ENCODE measurements at places on chromosomes 3 and 15.

DNA sequence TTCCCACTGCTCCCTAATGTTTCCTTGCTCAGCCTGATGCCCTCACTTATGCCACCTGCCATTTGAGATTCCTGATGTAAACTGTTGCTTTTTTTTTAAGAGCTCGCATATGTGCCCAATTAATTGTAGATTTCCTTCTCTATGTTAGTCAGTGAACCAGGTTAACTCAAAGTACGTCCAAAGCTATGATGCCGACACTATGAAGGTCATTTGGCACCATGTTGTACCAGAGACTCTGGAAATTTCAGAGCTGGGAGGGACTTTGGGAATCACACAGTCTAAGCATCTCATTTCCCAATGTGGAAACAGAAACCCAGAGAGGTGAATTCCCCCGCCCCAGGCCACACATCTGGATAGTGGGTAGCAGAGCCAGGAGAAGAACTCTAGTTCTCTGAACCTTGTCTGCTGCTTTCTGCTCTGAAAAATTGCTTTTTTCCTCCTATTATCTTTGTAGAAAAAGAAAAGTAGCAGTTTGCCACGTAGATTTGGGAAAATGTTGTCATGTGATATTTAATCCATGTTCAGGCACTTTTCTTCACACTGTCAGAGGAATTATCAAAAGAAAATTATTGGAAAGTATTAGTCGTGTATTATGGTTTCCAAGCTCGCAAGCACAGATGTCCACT, 38.5 kb upstream of the TNFAIP8L3 start:
- peak; percentile 44 for DNase-seq

DNA sequence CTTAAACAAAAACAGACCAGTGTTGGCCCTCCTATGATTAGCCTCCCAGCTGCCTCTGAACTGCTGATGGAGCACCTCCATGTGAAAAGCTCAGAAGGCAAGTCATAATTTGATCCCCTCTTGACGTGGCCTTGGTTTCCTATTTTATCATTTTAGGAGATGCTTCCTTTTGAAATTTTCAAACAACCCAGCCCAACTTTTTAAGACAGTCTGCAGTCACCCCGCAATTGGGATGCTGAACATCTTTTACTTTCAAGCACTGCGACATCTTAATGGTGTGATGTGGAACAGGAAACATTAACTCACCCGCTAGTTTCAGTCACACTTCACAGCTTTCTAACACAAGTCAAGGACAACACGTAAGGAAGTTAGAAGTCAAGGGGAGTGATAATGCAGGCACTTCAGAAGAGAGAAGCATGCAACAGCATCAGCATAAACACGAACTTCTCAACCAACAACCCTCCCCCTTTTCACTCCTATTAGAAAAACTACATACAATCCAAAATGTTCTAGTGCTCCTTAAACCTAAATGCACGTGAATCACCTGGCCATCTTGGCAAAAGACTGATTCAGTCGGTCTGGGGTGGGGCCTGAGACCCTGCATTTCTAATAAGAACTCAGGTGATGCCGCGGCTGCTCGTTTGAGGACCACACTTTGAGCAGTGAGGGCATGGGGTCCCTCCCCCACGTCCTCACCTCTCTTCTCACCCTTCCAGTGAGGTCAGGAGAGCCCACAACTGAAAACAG, 161.5 kb downstream of the FOXP1 start:
- peak; percentile 16 for DNase-seq

DNA sequence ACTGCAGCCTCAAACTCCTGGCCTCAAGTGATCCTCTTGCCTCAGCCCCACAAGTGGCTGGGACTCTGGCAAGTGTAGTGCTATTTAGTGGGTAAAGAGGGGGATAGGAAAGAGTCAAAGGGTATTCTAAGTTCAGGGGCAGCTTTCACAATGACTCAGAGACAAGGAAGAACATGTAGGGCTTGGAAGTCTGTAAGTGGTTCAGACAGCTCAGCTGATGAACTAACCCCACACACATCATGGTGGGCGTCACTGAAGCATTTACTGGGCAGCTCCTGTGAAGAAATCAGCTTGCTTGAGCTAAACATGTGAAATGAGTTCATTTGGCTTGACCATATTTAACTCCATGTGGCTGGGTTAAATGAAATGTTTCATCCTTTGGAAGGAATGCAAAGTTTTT, 34.6 kb upstream of the THSD4 start:
- peak; percentile 23 for DNase-seq

- no peak for DNase-seq
Measured at GRCh38 chr3:99637368-99638111, 854 bp upstream of the COL8A1 start.

DNA sequence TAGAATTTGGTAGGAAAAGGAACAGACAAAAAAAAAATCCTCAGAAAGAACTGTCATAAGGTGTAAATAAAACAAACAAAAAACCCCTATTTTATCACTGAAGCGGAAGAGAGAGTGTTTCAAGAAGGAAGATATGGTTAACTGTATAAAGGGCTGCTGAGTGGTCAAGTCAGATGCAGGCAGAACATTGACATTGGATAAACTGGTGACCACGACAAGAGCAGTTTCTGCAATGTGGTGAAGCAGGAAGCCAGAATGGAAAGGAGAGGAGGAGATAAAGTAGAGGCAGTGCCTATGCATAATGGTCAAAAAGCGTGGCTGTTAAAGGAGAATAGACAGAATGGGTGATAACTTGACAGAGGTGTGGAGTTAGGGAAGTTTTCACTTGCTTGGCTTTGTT, 75.3 kb downstream of the CYP19A1 start:
- no peak for DNase-seq

DNA sequence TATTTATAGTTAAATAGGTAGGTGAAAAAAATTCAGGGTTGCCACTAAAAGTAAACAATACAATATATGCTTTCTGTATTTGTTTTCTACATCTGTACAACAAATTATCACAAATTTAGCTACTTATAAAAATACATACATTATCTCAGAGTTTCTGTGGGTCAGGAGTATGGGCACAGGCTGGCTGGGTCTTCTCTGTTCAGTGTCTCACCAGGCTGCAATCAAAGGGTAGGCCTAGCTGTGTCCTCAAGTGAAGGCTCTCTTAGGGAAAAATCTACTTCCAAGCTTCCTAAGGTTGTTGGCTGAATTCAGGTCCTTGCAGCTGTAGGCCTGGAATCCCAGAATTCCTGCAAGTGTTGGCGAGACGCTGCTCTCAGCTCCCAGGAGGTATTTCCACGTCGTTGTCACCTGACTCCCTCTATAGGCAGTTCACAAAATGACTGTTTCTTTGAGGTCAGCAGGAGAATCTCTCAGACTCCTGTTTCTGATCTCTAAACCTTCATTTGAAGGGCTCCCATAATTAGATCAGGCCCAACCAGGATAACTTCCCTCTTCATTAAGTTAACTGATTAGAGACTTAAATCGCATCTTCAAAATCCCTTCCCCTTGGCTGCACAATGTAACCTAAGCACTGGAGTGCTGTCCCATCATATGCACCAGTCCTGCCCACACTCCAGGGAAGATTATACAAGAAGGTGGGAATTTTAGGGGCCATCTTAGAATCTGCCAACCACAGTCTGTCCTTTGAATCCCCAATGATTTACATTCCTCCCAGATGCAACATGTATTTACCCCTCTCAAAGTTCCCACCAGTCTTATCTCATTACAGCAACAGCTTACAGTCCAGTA, 296.6 kb downstream of the SUCLG2 start:
- peak; percentile 19 for DNase-seq

- no peak for DNase-seq
Measured at GRCh38 chr3:27279123-27279522, 90.1 kb downstream of the NEK10 start.

GRCh38 chr3:18393906-18394305, 31.2 kb downstream of the SATB1 start:
- no peak for DNase-seq

DNA sequence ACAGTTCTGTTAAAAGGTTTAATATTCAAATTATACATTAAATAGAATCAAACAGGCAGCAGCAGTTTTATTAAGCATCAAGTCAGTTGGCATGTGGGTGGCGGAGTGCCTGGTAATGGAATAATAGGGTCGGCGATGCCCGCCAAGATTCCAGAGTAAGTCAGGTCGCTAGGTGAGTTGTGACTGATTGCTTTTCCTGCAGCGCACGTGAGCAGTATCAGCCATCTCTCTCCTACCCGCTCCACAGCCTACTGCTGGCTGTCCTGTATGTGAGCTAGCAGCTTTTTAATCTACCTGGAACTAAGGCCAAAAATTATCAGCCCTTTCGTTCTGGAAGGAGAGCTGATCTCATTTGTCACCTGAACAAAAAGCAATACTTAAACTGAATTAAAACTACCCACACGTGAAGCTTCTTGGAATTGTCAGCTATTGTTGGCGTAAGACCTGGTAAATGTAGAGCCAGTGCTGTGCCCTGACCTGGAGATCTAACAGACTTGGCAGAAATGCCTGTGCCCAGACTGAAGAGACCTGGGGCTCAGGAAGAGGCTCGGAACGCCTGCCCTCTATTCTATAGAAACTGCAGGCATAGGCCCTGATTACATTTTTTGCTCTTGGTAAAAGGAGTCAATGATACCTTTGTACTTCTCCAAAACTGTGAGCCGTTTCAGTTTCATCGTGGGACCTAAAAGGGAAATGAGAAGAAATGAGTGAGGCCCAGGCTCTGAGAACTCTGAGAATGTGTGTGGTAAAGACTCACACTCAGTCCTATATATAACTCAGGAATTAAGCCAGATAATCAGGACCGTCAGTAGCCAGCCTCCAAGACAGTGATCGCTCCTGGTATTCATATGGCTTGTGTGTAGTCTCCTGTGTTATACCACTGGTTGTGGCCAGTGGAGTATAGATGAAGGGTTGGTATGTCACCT, 21.9 kb downstream of the IDH3A start:
- peak; percentile 81 for DNase-seq

GRCh38 chr3:156705761-156706616, 31.6 kb downstream of the TIPARP start:
- peak; percentile 62 for DNase-seq

GRCh38 chr15:65343374-65343981, 34.3 kb downstream of the IGDCC3 start:
- no peak for DNase-seq

DNA sequence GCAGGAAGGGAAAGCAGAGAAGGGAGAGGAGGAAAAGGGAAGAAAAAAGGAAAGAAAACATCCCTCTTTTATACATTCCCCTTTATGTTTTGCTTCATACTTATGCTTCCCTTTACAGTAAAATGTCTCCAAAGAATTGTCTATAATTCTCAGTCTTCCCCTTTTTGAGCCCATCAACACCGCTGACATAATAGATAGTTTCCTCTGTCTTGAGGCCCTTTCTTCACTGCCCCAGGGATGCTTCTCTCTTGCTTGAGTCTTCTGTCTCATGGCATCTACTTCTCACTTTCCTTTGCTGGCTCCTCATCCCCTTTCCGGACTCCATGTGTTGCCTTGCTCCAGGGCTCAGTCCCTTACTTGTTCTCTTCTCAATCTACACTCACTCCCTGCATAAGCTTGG, 99.7 kb upstream of the DAZL start:
- DNase-seq, result peak; percentile 58

DNA sequence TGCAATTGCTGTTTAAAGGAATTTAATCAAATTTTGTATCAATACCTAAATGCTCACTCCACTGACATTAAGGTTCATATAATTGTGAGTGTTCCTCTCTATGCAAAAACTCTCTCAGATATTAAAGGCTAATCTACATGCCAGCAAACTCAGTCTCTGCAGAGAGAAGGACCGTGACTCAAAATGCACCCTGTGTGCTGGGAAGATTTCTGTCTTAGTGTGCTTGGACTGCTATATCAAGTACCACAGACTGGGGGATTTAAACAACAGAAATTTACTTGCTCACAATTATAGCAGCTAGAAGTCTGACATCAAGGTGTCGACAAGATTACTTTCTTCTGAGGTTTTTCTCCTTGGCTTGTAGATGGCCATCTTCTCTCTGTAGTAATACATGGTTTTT, 18.6 kb upstream of the PFN2 start:
- DNase-seq, result no peak

DNA sequence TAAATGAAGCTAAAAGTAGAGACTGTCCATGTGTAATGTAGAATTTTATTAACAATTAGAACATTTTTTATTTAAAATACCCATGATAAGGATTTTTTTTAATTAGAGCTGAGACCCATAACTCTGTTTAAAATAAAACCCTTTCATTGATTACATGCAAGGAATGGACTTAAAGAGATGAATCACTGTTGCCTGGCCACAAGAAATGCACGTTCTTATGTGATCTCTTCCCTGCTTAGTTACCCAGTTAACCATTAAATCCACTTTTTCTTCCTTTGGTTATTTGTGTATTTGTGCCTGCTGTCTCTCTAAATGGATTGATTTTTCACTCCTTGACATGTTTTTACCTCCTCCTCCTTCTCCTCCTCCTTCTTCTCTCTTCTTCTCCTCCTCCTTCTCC, 83.3 kb upstream of the SLITRK3 start:
- no peak for DNase-seq

DNA sequence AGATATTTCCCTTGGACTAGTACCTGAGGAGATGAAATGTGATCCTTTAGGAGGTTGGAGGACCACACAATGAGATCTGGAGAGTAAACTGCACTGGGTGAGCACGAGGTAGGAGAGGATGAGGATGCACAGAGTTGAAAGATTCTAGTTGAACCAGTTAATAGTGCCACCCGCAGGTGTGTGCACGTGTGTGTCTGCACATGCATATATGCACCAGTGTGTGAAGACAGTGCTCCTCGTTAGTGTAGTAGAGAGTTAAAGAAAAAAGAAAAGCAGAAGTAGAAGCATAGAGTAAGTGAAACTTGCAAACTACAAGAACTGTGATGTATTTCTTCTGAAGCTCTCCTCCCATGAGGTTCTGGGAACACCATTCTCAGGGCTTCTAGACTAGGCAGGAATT, 8.4 kb downstream of the MED12L start:
- peak; percentile 18 for DNase-seq

DNA sequence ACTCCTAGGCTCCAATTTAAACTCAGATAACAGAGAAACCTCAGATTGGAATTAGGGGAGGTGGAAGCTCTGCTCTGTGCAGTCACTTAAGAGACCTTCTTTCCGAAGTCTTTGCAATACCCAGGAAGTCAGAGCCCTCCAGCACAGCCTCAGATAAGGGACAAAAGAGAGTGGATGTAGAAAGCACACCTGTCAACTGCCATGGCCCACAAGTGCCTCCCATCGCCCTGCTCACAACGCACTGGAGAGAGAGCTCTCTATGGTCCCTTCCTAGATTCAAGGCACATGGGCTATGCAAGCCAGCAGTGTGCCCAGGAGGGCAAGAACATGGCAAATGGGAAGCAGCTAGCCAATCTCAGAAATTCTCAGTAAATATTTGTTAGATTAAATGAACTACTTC, 47.3 kb upstream of the TBL1XR1 start:
- DNase-seq, result no peak
